ENCODE measurements at places on chromosomes 1 and 21. TPM values are rescaled to one million over a fixed set of nuclear protein-coding genes. Genes with fewer than 3 reads are reported as not detected.

CASQ1 gene
- 21.8 TPM for total RNA-seq

AIM2 gene
- 0.76 TPM for total RNA-seq

NSL1 gene
- total RNA-seq, result 30.2 TPM

LAPTM5 gene
- 44.7 TPM for total RNA-seq

ASCL5 gene
- total RNA-seq, result not detected

All from left cardiac atrium (tissue), 4 donors.